ENCODE measurements at places on chromosomes 16 and 17. TPM values are rescaled to one million over a fixed set of nuclear protein-coding genes. Genes with fewer than 3 reads are reported as not detected.

Gene ADAM11
- polyA plus RNA-seq: 2.7 TPM

Gene RAMP2
- 41.5 TPM for polyA plus RNA-seq

Gene UNC13D
- 3.6 TPM for polyA plus RNA-seq

Gene UTS2R
- 0.49 TPM for polyA plus RNA-seq

Gene TAC4
- polyA plus RNA-seq: 0.15 TPM

Gene CBFA2T3
- polyA plus RNA-seq: 0.51 TPM

Gene ADAMTS18
- polyA plus RNA-seq: 0.16 TPM

Gene MAP2K6
- polyA plus RNA-seq: 11.0 TPM

Gene SEZ6L2
- 65.7 TPM for polyA plus RNA-seq

Gene PSMD3
- 151 TPM for polyA plus RNA-seq

DNA sequence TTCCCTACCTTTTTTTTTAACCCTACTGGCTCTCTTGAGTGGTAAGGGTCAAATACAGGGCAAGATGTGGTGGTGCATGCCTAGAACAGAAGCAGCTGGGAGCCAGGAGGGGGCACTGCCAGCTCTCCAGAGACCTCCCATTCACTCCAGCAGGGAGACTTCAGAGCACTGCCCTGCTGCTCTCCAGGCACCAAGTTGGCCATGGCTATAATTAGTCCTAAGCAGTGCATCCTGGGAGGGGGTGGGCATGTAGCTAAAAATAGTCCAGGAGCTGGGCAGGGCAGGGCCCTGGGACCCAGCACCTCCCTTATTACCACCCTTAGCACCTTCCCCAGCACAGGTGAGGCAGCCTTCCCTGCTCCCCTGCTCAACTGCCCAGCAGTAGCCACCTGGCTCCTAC is 3.5 kb downstream of the CORO6 start:
- DNase-seq: no peak

DNA sequence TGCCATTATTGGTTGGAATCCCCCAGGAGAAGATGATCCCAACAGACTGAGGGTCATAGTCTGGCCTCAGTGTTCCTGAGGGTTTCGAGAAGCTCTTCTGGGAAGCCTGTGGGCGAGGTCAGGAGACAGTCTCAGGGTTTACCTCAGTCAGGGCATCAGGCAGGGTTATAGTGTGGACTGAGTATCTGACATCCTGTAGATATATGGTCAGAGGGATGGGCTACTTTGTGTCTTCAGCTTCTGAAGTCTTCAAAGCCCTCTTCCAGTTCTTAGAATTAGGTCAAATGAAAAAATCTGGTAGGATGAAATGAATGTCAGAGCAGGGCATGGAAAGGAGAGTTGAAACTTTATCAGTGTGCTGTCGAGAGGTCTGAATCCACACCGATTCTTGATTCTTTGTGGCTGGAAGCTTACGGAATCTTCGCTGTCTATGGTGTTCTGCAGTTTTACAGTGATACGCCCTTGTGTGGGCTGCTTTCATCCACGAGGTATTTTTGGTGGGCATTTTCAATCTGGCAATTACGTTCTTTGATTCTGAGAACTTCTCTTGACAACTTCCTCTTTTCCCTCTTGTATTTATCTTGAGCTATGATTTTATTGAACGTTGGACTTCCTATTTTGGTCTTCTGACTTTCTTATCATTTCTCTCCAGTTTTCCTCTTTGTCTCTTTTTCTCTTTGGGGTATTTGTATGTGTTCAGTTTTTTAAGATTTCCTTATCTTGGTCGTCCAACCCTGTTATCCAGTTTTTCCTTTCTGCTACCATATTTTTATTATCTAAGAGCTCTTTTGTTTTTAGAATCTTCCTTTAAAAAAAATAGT is 30.4 kb downstream of the BPTF start:
- no peak for DNase-seq

DNA sequence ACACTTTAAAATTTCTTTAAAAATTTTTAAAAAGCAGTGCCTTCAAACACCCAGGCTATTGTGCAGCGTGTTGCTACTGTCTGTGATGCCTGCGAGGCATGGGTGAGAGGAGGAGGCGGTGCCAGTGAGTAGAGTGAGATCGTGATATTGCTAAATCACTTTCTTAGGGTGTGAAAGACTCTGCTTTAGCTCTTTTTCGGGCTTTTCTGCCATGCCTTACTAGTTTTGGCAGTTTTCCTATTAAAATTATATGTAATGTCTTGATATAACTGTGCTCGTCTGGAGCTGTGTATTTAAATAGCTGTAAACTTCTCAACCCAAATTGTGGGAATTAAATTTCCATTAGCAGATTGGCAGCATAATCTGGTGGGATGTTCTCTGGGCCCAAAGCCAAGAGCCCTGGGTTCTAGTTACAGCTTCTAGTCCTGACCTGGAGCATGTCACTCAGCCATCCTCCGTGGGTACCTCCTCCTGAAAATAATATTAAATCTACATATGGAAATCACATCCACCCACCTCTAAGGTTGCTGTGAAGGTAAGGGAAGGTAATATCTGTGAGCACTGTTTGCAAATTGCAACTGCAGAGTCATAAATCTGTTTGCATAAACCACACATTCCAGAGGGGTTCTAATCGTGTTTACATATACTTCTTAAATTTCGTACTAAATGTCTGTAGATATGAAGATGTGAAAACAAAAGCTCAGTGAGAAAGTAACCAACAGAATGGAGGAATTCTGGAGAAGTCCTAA is 264.3 kb upstream of the CACNG5 start:
- no peak for DNase-seq

- no peak for DNase-seq
These were observed 54.4 kb upstream of the ICAM2 start for GRCh38 chr17:64074704-64075426.

DNA sequence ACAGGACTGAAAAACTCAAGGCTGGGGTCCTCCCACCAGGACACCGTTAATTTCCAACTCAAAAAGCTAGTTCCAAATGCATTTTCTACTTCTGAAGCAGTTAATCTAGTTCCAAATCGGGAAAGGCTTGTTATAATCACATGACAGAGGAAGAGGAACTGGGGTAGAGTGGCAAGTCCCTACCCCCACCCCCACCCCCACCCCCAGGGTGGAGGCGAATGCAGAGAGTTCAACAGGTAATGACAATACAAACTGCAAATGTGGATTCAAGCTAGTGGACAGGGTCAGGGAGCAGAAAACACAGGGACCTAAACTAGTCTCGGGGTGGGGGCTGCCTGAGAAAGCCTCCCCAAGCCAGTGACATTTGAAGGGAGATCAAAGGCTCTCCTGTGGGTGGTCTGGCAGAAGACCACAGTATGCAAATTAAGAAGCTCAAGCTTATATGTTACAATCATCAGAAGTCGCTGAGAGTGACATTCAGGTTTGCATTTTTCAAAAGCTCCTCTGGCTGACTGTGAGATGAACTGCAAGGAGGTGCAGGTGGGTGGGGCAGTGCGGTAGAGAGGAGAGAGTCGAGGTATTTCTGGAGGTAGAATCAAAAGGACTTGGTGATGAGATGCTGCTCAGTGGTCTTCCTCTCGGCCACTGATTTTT is 56.4 kb upstream of the SLC25A19 start:
- DNase-seq: no peak

DNA sequence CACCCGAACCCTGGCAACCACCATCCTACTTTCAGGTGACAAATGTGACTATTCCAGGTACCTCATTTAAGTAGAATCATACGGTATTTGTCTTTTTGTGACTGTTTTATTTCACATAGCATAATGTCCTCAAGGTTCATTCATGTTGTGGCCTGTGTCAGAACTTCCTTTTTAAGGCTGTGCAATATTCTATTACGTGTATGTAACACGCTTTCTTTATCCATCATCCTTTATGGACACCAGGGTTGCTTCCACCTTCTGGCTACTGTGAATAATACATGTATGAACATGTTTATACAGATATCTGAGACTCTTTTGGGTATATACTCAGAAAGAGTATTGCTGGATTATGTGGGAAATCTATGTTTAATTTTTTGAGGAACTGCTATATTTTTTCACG is 28.7 kb upstream of the RSL1D1 start:
- DNase-seq: no peak

- no peak for DNase-seq
These were observed 73.6 kb upstream of the CCL1 start for GRCh38 chr17:34436607-34437006.

GRCh38 chr17:14833201-14833785 is 431.8 kb downstream of the PMP22 start:
- DNase-seq: no peak

GRCh38 chr16:18782697-18783429 is 7.3 kb downstream of the RPS15A start:
- DNase-seq: no peak

DNA sequence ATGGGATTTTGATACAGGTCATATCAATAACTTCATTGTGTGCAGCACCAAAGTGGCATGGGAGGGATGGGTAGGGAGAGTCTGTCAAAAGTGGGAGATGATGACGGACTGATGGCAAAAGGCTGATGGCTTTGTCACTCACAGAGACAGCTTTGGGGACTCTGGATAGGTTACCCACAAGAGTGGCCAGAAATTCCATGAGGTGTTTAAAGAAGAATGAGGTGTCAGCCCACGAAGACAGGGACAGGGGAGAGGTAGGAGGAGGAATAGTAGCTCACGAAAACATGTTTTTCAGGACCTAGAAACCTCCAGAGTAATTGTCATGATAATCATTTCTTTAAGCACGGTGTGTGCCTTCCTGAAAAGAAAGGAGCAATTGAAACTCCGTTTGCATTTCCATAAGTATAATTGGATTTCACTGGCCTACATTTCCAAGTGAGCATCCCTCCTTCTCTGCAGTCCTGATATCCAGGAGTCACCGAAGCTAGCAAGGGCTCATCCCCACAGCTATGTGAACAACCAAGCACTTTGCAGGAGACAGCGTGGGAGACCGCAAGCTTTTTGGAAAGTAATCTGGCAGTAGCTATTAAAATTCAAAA is 60.0 kb downstream of the HSD17B2 start:
- DNase-seq: peak; percentile 10

GRCh38 chr16:750485-750884 is 9.7 kb upstream of the CIAO3 start:
- no peak for DNase-seq

DNA sequence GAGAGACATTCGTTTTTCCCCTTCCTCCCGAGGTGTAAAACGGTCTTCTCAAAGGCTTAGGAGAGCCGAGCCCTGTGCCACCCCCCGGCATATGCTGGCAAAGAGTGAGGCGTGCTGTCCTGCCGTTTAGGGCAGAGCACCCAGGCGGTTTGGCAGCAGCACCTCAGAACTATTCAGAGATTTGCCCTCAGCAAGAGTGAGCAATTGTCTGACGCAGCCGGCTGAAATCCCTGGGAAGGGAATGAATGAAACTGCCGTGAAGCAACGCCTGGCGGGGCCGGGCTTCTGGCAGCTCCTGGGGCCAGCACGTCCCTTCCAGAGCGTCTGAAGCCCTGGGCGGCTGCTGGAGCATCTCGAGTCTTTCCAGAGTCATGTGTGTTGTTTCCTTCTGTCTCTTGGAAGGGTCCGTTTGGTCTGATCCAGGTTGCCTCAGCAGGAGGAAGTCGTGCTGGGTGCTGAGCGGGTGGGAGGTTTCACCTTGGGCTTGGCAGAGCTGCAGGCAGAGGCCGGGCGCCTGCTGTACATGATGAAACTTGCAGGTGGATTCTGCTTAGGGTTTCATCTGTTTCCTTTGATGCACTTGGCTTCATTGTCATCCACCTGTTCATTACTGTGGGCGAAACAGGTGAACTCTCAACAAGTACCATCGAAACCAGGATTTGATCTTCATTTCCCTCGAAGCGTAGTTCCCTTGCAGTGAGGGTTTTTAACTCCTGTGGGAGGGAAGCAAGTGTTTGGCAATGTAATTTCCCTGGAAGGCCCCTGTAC is 35.4 kb downstream of the TBCD start:
- no peak for DNase-seq

- no peak for DNase-seq
These were observed 1.0 kb downstream of the MTMR4 start for GRCh38 chr17:58513267-58513964.

DNA sequence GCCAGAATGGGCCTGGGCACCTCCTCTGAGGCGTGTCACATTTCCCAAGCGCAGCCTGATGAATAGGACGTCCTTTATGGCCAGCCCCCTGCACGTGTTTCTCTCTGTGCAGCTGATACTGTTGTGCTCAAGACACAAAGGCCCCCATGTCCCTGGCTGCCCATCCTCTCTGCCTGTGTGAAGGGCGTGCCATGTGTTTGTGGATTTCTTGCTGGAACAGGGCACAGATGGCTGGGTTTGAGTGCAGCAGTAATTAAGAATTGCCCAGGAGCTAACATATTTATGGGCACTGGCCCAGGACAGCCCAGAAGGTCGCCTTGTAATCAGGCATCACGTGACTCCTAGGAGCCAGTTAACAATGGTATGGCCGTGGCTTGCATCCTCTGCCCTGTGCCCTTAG is 181.1 kb downstream of the CCDC182 start:
- no peak for DNase-seq

Measured in H1 (cell line).